HCEC 1CT (cell line): ENCODE measurements at places on chromosomes 6 and 20.

DNA sequence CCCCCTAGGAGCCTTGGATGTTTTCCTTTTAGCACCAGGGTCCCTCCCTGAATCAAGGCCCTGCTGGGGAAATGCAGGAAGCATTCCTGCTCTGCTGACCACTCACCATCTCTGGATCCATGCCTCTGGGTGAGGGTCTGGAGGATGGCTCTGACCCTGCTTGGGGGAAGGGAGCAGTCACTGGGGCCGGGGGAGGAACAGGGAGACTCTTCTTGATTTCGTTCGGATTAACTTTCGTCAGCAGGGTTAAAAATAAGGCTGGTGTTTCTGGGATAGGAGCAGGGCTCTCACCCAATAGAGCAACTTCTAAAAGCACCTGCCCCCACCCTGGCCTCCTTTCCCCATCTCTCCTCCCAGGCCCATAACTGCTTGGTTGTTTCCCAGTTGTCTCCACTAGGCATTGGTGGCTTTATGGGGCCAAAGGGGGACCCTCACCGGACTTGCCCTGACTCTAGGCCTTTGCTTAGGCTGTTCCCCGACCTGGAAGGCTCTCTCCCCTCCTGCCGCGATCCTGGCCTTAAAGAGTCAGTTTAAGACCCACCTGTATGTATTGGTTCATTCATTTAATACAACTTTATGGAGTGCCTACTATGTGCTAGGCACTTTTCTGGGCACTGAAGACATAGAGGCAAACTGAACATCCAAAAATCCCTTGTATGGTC, 63.0 kb downstream of the JPH2 start:
- DNase-seq, result no peak

- no peak for DNase-seq
Observed at GRCh38 chr20:47406849-47407682, 50.6 kb upstream of the ZMYND8 start.

GRCh38 chr6:8627085-8627861, 191.9 kb upstream of the SLC35B3 start:
- DNase-seq, result no peak

DNA sequence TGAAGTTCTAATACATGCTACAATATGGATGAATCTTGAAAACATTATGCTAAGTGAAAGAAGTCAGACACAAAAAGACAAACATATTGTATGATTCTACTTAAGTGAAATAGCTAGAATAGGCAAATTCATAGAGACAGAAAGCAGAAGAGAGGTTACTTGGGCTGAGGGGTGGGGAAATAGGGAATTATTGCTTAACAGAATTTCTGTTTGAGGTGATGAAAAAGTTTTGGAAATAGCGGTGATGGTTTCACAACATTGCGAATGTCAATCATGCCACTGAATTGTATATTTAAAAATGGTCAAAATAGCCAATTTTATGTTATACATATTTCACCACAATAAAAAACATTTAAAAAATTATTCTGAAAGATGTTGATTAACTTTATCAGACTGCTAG, 6.1 kb downstream of the SLC26A8 start:
- DNase-seq, result no peak

- peak; percentile 81 for DNase-seq
Observed at GRCh38 chr6:1917626-1918371, 308.1 kb downstream of the FOXC1 start.

GRCh38 chr6:113301651-113302050, 555.5 kb upstream of the MARCKS start:
- peak; percentile 51 for DNase-seq

DNA sequence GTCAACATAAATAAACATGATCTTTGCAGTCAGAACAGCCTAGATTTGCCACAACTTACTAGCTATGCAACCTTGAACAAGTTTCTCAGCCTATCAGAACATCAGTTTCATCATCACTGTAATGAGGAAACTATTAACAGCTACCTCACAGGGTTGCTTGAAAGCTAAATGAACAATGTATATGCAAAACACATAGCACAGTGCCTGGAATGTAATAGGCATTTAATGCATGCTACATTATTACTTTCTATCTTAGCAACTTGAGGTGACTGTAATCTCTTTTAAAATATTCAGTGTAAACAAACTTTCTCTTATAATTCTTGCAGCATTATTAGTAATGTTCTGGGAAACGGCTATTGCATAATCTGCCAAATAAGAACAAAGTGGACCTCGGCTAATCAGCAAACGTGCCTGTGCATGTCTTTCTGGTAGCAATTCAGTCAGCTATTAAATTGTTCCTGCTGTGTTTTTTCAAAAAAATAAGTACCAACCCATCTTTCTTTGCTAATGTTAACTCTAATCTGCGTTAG, 61.5 kb downstream of the SYNE1 start:
- DNase-seq, result peak; percentile 8

GRCh38 chr20:57526087-57526884, 1.3 kb upstream of the CTCFL start:
- DNase-seq, result no peak

DNA sequence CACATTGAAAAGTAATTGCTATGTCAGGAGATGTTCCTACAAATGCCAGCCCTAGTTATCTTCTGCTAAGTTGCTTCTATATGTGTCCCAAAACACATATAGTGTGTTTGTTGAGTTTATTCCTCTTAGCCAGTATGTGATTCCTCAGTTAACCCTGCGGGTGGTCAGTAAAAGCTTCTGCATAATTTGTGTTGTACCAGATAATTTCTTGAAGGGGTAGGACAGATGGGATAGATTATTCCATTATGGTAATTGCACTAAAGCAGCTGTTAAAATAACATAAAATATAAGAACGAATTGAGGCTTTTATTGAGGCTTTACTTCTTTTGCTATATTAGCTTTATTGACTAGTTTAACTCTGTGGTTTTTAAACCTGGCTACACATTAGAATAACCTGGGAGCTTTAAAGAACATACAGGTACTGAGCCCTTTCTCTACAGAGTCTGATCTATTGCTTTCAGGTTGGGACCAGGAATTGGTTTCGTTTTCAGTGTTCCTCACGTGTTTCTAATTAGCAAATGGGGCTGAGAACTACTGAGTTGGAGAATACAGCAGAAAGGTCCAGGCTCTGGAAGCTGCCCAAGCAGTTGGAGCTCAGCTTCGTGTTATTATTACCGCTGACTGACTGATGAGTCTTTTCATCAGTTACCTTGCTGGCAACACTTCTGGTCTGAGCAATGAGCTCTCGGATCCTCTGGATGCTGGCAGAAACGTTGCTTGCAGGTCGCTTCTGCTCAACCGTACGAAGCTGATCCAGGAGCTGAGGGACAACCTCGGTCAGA, 56.9 kb downstream of the FAM229B start:
- DNase-seq, result no peak

DNA sequence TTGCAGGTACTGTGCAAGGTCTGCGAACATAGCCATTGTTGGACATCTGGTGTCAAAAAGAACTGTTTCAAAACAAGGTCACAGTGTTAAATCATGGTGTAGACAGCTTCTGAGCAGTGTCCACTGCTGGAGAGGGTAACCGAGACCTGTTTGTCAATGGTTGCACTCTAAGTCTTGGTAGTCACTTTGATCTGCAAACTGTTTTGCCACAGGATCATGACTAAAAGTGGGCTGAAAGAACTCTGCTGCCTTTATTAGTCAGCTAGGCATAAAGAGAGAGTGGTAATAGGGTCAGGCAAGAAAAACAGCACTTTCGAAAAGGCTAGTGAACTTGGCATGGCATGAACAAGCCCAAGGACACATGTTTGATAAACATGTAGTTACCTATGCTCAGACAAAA, 552.3 kb upstream of the CITED2 start:
- DNase-seq, result peak; percentile 49

GRCh38 chr6:39819228-39819627, 27.1 kb downstream of the DAAM2 start:
- DNase-seq, result no peak

- DNase-seq, result peak; percentile 3
Observed at GRCh38 chr6:54206510-54206909, 95.3 kb downstream of the MLIP start.

- DNase-seq, result peak; percentile 96
Observed at GRCh38 chr20:51365670-51366069, 176.8 kb downstream of the NFATC2 start.

DNA sequence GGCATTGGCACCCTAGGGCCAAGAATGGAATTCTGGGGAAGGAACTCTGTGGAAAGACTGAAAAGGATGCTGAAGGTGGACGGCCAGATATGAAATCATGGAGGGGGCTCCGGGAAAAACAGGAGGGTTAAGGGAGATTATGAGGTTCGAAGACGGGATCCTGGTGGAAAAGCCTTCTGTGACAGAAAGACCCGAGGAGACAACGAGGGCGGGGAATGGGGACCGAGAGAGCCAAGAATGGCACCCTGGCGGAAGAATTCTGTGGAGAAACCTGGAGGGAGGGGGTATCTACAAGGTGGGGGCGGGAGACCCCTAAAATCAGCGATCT, 426 bp downstream of the TRMT6 start:
- no peak for DNase-seq

GRCh38 chr6:1496836-1497760, 107.7 kb downstream of the FOXF2 start:
- no peak for DNase-seq

DNA sequence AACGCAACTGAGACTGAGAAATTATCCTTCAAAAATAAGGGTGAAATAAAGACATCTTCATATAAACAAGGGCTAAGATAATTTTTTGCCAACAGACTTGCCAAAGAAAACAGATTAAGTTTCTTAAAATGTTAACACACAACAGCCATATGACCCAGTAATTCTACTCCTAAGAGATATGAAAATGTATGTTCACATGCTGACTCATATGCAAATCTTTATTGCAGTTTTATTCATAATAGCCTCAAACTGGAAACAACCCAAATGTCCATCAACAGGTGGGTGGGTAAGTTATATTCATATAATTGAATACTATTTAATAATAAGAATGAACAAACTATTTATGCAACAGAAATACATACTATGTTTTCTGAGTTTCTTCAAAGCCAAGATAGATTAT, 140.1 kb downstream of the REV3L start:
- DNase-seq, result peak; percentile 20

DNA sequence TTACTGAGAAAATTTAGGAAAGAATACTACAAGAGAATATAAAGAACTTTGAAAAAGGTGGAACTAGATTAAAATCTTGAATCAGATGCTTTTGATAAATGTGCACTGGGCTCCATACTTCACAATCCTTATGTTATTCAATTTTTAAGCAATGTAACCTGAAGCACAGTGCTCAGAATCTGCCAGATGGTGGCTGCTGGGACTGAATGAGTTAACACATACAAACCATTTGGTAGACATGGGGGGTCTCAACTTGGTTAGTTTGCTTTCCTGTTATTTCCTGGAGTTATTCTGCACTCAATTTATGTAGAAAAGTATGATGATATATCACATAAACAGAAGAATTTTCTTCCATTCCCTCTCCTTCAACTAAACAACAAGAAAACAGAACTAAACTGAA, 326.5 kb downstream of the RNGTT start:
- no peak for DNase-seq

DNA sequence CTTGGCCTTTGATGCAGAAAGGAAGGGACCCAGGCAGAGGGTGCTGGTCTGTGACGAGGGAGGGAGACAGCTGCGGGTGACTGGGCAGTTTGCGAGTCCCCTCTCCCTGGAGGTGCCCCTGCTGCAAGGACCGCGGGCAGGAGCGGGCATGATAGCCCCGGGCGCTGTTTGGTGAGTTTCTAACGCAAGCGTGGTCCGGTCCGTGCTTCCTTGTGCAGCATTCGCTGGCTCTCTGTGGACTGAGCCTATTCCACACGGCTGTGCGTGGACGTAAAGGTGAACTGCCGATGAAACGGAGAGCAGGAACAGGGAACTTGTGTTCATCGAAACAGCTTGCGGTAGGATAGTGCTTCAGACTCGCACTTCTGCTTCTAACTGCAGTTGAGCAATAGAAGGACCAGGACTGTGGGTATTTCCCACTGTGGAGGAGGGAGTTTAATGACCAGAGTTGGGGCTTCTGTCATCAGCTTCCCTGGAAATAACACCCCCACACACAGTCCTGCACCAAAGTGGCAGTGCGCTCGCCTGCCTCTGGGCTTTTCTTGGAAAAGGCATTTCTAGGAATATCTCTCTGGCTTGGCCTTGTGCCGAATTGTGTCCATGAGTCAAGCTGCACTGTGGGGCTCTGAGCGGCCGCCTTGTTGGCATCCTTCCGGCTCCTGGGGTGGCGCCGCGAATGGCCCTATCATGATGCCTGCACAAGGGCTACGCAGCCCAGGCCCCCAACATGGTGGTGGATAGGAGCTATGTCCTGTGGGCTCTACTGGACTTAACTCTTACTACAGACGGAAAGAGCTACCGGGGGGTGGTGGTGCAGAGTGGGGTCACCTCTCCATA, 48.9 kb downstream of the DUSP22 start:
- no peak for DNase-seq

DNA sequence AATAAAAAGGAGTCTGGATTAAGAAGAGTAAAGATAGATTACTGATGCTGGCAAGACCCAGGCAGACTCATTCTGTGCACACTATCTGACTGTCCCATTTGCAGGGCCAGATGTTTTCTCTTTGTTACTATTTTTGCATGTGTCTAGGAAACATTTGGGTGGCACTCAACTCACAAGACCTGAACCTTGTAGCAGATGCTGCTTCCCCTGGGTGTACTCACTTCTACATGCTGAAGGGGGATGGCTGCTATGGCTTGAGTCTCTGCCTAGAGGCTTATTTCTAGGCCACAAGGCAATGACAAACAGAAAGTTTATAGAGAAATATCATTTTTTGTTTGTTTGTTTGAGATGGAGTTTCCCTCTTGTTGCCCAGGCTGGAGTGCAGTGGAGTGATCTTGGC, 351.4 kb downstream of the FOXA2 start:
- no peak for DNase-seq

DNA sequence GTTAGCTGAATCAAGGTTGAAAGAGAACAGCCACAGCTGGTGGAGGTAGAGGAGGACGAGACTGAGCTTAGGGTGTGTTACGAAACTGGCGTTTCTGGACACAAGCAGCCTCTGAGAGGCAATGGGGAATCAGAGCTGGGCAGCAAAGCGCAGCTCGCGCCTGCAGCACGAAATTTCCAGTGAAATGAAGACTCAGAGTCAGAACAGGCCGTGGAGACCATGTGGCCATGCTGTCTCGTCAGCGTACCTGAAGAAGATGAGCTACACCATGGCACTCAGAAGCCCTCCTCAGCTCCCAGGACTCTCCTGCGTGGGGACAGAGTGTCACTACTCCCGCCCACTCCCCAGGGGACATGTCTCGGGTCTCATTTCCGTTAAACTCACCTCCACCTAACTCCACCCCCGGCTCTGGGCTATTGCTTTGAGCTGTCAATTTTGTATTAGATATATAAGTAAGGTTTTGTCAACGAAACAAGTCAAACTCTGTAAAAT, 256.9 kb downstream of the ERMARD start:
- DNase-seq, result no peak

DNA sequence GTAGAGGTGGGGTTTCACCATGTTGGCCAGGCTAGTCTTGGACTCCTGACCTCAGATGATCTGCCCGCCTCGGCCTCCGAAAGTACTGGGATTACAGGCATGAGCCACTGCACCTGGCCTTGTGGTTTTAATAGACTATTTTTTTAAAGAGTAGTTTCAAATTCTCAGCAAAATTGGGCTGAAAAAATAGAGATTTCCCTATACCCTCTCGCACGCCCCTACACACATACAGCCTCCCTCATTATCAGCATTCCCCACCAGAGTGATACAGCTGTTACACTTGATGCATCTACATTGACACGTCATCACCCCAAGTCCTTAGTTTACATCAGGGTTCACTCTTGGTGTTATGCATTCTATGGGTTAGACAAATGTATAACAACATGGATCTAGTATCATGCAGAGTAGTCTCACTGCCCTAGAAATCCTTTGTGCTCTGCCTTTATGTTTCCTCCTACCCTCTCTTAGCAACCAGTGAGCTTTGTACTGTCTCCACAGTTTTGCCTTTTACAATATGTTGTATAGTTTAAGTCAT, 103.6 kb downstream of the CDYL start:
- DNase-seq, result no peak

GRCh38 chr20:50648651-50649050, 42.7 kb downstream of the RIPOR3 start:
- DNase-seq, result no peak
